Iris pigment epithelial cell (primary cell): ENCODE measurements at places on chromosomes 2 and 18.
A peak's percentile ranks its signal among the peaks of the same experiment; 100 is the strongest.

DNA sequence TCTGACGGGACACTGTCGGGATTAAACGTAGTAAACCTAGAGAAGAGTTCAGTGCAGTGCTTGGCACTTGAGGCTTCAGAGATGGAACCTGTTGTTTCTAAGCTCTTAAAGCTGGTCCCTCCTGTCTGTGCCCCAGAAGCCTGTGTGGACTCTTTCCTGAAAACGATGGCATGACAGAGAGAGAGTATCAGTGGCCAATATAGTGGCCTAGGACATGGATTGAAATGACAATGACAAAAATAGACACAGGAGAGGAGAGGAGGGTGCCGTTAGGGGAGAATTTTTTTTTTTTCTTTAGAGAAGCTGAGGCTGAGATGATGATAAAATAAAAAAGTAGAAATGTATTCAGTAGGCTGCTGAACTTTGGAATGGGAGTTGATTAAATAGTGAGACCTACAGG, 138.0 kb downstream of the GAREM1 start:
- DNase-seq = no peak

- DNase-seq = peak; percentile 53
Observed at GRCh38 chr2:39938035-39938835, 159.2 kb upstream of the THUMPD2 start.

DNA sequence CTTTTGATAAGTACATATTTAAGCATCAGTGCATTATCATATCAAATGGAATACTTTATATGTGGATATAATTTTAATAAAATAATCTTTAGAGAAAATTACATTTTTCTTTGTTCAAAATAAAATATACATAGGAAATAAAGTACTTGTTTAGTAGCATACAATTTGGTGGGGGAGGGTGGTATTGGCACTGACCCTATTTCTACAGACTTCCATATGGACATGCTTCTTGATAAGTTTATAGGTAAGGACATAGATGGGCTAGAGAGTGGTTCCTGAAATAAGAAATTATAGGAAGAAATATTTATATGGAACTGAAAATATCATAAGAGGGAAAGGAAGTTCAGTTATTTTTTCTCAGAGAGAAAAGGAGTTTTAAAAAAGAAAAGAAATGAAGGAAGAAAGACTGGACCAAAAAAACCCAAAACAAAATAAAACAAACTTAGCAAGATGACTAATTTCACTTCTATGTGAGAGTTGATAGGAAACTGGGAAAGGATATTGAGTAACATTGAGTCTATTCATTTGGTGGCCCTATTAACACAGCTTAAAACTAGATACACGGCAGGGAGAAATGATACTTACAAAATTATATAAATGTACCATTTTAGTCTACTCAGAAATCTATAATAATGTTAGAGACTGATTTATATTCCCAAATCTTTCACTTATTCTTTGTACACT, 505.9 kb downstream of the ERBB4 start:
- peak; percentile 77 for DNase-seq

GRCh38 chr2:126785236-126785635, 113.5 kb upstream of the TEX51 start:
- no peak for DNase-seq

- no peak for DNase-seq
Observed at GRCh38 chr2:18484625-18485024, 75.8 kb downstream of the RDH14 start.

DNA sequence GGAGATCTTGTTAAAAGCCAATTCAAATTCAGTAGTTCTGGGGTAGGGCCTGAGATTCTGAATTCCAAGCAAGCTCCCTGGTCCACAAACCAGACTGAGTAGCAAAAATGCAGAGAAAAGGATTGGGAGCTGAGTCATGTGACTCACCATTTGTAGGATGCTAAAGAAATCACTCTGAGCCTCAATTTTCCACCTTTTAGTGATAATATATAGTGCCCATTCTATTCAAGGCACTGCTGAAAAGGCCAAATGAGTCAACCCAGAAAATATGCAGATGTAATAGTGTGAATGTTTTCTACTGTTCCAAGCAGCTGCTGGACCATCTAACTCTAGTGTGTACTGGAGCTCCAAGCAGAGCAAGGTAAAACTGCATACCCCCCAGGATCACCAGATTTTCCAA, 47.2 kb downstream of the SLC14A2 start:
- DNase-seq = peak; percentile 52

DNA sequence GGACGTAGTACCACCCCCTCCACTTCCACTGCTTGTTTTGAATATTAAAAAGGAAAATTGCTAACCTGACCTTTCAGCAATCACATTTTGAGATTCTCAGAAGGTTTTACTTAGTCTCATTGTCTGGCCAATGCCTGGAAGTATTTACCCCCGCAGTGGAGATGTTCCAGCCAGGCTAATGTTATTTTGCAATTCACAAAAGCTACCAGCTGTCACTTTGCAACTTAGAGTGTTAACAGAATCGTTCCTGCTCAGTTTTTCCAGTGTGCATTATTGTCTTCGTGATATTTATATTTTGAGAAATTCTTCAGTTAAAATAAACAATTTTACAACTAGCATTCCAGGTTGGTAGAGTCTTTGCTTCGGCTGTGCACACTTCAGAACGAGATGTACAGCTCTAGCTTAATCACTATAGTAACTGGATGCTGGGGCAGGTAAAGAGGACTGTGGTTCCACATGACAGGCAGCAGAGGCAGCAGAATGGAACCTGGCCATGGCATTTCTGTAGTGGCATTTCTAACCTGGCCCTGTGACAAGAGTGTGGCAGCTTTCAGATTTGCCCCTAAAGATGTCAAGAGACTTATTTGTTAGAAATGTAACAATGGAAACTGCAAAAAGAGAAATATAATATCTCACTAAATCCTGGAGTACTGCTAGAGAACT, 85.1 kb downstream of the DTNA start:
- no peak for DNase-seq

- DNase-seq = no peak
Observed at GRCh38 chr2:201114846-201115245, 1.1 kb upstream of the CFLAR start.

GRCh38 chr2:216426938-216427337, 14.7 kb downstream of the SMARCAL1 start:
- peak; percentile 68 for DNase-seq

DNA sequence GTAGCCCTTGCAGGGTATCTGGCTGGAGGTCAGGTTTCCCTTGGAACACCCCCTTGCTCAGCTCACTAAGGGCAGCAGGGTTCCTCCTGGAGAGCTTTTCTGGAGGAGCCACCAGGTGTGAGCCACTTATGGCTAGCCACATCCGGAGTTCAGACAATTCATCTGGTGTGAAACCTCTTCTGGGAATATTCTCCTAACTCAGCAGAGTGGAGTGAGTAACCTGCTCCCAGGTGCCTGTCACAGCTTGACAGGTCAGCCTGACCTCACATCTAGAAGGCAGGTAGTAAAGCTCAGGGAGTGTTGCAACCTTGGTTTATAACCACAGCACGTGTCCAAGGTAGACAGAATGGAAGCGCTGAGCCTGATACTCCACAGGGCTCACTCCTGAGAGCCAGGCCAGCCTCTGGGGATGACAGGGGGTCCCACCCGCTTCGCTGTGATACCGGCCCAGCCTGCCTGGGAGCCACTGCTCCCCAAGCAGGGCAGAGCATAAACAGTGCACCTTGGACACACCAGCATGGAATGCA, 62.6 kb upstream of the TGFA start:
- no peak for DNase-seq

DNA sequence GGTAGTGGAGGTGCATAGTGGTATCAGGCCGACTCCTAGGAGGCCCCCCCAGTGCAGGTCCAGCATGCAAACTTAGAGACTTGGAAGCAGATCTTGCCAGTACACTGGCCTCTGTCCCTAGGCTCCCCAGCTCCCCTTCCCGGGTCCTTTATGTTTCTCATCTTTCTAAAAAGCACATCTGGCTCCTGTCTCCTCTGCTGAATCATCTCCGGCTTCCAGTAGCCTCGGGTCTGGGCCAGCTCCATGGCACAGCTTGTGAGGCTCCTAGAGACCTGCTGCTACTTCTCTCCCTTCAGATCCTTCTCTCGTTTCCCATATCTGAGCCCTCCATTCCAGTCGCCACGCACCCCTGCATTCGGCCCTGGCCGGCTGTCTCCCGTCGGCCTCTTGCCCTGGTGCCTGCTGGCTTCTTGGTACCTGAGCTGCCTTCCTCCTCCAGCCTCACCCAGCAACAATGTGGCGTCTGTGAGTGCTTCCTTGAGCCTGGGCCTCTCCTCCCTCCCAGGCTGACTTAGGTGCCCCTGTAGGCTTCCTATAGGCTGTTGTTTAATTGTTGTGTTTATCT, 6.6 kb downstream of the TRAF3IP1 start:
- no peak for DNase-seq

- DNase-seq = no peak
Observed at GRCh38 chr2:212030709-212031108, 507.9 kb downstream of the ERBB4 start.

DNA sequence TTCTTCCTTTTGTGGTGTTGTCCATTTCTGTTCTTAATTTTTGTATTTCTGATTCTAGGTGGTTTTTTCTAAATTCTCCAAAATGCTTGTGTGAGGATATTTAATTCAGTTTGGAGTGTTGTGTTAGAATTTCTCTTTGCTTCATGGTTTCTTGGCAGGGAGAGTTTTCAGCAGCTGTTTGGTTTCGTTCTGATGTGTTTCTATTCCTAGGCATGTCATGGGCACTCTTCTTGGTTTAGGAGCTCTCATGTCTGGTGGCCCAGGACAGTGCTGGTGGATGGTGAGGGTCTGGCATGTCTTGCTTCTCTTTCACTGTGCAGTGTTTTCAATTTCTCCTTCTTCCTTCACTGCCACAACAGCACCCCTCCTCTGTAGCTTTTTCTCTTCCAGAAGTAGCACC, 52.9 kb downstream of the OSBPL6 start:
- no peak for DNase-seq

- no peak for DNase-seq
Observed at GRCh38 chr2:109523536-109524361, 90.0 kb downstream of the SEPTIN10 start.
